ENCODE measurements at places on chromosomes 1 and 21.
A peak's percentile ranks its signal among the peaks of the same experiment; 100 is the strongest.

DNA sequence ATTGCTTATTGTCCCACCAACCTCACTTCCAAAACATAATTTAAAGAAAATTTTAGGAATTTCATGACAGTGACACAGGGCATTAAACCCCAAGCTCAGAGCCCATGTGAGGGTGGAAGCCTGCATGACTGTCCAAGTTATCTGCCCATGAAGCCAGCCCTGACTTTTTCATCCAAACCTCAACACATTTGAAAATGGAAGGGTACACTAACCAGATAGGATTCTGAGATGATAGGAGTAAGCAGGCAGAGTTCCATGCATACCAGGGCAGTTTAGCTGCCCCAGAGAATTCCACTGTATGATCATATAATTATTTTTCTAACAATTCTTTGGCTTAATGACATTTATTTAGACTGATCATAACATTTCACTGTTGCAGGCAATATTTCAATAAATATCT lies 986.0 kb downstream of the TTLL7 start:
- DNase-seq, result no peak

GRCh38 chr1:58857680-58858673 lies 74.1 kb upstream of the JUN start:
- peak; percentile 46 for DNase-seq

DNA sequence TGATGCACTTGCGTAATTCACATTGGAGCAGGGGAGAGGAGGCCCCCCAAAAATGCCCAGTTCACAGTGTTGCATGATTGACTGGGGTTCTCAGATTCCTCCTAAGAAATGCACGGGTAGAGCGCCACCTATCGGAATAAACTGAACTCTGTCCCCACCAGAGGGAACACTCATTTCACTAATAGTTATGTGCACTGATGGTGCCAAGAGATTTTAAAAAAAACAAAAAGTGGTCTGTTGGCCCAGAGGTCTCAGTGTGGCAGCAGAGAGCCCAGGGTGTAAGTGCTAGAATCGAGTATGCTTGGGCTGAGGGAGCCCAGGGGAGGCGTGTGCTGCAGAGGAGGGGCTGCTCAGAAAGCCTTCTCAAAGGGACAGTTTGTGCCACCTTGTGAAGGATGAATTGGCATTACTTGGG lies 6.9 kb downstream of the PINK1 start:
- peak; percentile 52 for DNase-seq

DNA sequence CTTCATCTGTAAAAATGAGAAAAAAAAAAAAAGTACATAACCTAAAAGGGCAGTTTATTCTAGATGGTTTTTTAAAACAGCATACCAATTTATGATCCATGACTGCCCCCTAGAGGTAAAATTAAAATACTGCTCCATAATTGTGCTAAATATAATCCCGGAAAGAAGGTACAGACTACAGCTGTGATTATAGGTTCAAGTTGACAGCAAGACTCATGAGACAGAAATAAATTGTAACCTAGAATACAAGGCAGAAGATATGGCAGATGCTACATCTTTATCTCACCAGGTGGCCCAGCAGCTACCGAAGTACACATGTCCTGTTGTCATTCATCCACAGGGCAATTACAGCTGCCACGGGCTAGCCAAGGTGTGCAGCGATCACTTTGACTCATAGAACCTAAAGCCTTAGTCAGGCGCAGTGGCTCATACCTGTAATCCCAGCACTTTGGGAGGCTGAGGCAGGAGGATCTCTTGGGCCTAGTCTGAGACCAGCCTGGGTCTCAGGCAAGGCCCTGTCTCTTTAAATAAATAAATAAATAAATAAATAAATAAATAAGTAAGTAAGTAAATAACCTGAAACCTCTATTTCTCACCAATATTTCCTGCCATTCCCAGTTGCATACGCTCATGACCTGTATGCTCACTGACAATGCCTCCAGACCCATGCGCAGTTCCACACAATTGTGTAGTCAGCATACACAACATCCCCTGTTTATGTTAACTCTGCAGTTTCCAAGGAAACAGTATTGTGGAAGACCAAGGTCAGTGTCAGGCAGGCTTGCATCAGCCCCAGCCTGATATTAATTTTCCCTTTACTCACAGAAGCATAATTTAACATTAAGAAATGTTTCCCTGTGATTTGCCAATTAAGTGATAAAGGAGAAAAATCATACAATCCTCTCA lies 18.3 kb upstream of the PPIE start:
- DNase-seq, result peak; percentile 84

DNA sequence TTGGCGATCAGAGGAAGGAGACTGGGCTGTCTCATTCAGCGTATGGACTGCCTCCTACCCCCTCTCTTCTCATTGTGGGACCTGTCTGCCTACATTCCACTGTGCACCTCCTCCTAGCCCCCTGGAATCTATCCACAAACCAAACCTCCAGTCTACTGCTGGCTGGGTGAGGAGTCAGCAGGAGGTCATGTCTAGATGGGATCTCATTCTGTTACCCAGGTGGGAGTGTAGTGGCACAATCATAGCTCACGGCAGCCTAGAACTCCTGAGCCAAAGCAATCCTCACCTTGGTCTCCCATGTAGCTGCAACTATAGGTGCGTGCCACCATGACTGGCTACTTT lies 18.0 kb upstream of the TTC22 start:
- DNase-seq, result no peak

- DNase-seq, result no peak
These were observed 5.2 kb downstream of the NPPA start for GRCh38 chr1:11842154-11843041.

DNA sequence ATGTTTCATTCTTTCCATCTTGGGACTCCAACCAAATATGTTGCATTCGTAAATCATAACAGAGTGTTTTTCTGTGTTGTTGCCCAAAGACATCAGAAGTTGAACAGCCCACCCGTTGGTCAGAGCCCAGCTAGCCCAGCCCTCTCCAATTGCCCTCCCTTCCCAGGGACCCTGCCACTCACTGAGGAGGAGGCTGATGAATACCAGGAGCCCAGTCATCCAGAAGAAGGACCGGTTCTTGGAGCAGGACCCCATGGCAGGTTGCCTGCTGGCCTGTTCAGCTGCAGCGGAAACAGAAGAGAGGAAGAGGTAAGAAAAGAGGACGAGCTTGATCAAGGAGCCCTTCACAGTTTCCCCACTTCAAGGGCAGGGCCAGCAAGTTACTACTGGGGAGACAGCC lies 172.2 kb upstream of the ETV3 start:
- DNase-seq, result no peak

DNA sequence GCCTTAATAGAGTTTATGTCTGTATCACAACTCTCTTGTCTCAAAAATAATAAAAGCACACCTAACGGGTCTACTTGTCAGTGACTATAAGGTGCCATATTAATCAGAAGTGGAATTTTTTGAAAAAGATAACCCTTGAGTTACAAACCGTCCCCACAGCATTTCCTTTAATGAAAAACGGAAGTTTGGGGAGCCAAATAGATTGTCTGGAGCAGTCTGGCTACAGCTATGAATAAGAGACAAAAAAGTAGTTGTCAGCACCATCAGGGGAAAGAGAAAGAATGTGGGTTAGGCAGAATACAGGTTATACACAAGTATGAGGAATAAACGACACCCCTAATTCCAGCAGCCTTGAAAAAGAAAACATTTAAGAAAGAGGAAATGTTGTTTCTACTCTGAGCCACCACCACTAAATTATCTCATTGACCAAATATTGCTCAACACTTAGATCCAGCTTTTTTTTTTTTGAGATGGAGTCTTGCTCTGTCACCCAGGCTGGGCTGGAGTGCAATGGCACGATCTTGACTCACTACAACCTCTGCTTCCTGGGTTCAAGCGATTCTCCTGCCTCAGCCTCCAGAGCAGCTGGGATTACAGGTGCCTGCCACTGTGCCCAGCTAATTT lies 29.4 kb upstream of the USP24 start:
- no peak for DNase-seq

GRCh38 chr1:180842052-180842451 lies 70.6 kb upstream of the KIAA1614 start:
- no peak for DNase-seq

DNA sequence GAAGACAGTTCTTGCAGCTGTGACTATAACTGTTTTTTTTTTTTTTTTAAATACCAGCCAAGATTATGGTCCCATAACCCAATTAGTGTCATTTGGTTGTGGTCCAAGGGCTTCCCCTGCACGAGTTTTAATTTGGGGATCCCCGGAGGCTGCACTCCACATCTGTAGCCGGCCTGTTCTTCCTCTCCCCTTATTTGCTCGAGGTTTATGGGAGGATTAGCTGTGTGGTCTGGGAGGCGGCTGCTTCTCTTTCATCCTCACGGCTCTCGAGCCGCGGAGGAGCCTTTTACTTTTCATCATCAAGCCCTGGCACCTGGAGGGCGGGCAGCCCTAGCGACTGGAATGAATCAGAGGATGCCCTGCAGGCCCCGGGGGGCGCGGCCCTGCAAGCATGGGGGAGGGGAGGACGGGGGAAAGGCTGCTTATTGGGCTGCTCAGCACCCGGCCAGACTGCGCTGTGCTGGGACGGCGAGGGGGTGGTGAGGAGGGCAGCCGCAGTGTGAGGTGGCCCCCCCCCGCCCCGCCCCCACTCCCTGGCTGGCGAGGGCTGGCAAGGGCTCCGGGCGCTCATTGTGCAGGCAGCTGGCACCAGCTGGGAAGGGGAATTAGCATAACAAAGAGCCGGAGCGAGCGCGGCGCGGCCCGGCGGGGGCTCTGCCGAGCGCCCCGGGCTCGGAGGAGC lies 18.5 kb downstream of the SERTAD4 start:
- DNase-seq, result peak; percentile 92

DNA sequence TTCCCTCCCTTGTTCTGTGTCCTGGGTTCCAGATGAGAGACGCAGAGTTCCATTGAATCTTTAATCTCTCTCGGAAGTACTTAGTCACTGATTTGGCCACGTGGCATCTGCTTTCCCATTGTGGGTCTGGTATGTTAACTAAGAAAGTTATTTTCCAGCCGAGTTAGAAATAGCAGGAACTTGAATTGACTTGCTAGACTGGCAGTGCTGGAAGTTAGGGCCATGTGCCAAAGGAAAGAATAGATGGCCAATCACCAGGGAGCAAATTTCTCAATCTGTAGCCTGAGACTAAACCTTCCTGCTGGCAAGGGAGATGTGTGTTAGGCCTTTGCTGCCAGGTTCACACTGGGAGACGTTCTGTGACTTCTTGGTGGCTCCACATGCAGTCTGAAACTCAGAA lies 24.2 kb upstream of the SLFNL1 start:
- no peak for DNase-seq

- DNase-seq, result peak; percentile 28
These were observed 57.5 kb downstream of the BCL9 start for GRCh38 chr1:147598621-147599361.

Data from NCI-H2171 treated with DMSO at 0.1 percent for 48 hours (cell line).